GF-D8 (cell line): ENCODE measurements at places on chromosomes 6 and 20.

GRCh38 chr6:56852260-56853010 lies 102.5 kb upstream of the BEND6 start:
- DNase-seq, result no peak

GRCh38 chr6:3793545-3793944 lies 42.0 kb upstream of the PXDC1 start:
- DNase-seq, result no peak

GRCh38 chr6:125839471-125839870 lies 48.7 kb downstream of the NCOA7 start:
- DNase-seq, result no peak

DNA sequence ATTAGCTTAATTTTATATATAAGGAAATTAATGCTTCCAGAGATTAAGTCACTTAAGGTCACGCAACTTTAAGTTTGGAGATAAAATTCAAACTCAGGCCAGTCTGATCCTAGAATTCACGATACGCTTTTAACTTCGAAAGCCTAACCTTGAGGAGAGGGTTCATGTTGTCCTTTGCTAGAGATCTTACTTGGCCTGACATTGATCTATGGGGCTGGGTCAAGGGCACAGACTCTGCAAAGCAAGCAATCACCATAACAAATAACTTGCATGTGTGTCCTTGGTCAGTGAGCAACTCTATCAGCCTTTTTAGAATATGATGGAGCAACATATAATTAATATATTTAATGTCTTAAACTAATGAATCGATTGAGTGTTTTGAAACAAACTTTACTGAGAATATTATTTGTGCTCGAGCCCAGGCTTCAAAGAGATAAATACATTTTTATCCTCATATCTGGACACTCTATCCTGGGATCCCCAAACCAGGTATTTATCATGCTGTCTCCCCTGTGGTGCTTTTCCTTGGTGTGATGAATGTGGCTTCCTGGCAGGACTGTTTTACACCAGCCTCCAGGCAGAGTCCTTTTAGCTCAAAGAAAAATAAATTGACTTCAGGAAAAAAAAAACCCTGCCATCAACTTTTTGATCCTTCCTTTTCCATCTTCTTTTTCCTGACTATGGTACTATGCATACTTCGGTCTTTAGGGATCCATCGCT lies 29.1 kb downstream of the RPS12 start:
- no peak for DNase-seq

DNA sequence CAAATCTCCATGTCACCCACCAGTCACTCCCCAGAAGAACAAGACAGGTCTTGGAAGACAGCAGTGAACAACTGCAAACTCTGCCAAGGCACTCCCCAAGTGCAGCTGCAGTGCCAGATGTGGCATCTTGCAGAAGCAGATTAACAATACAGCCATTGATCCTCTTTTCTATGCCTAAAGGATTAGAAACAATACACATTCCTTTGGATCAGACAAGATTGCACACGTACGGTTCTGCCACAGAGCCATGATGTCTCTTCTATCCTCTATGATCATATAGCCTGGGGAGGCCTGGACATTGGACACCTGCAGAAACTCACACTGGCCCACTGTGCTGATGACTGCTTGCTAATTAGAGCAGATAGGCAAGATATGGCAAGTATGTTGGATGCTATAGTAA lies 155.9 kb downstream of the MYLK4 start:
- no peak for DNase-seq

GRCh38 chr6:3410385-3411360 lies 46.2 kb downstream of the SLC22A23 start:
- DNase-seq, result peak; percentile 4

GRCh38 chr6:8888468-8888867 lies 453.1 kb upstream of the SLC35B3 start:
- DNase-seq, result no peak

- no peak for DNase-seq
Measured at GRCh38 chr6:25685251-25685650, 33.2 kb downstream of the SCGN start.

- no peak for DNase-seq
Measured at GRCh38 chr6:82017288-82017687, 230.3 kb downstream of the IBTK start.

DNA sequence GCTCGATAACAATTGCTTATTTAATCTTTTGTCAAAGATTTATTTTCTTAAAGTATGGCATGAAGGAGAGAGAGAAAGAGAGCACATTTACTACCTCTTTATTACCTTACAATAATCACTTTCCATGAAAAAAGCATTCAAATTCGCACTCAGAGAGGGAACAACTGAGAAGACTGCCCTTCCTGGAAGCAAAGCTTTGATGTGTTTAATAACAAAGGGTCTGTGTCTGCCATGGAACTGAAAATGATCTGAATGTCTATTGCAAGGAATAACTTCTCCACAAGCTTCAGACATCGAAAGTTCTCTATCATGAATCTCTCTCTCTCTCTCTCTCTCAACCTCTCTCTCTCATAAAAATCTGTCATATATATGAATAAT lies 308.9 kb downstream of the HDGFL1 start:
- DNase-seq, result no peak

DNA sequence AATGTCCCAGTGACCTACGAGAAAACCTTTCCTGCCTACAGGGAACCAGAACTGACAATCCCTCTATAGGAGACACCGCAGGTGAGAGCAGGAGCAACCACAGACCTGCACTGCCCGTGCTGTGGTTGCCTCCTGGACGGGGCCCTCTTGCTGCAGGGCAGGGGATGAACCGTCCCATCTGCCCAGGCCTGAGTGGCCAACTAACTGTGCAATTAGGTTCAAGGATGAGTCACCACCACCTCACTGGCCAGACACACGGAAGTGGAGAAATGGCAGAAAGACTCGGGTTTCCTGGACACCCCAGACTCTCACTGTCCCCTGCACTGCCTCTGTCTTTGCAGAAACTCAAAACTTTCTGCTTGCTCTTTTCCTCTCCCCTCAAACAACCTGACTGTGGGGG lies 13.8 kb upstream of the HLA-G start:
- no peak for DNase-seq

GRCh38 chr6:12528581-12529363 lies 187.8 kb upstream of the PHACTR1 start:
- no peak for DNase-seq

DNA sequence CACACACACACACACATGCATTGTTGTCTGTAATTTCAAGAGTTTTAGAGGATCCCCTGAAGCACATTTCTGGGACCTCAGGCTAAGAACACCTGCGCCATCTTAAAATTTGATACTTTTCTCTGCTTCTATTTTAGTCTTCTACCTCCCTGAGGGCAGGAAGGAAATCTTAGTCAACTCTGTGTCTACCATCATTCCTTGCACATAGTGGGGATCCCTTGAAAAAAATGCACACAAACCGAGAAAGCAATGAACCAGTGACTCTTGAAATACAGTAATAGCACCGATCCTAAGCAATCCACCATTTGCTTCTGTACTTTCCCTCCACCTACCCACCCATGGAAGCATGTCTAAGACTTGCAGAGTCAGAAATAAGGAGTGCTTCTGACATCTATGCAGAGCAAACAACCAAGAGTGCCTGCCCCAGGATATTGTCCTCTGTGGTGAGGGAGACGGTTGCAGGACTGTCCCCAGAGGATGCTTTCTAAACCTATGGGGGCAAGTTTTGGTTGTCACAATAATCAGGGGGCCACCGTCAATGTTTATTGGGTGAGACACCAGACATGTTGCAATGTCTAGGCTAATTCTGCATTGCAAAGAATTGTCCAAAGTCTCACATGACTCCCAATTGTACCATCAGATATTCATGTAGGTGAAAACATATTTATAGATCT lies 208.0 kb upstream of the TAB2 start:
- no peak for DNase-seq

GRCh38 chr20:33647603-33648395 lies 14.3 kb upstream of the C20orf144 start:
- no peak for DNase-seq

- no peak for DNase-seq
Measured at GRCh38 chr20:39885975-39886649, 802.9 kb downstream of the MAFB start.

GRCh38 chr20:30910937-30911725 lies 346.3 kb upstream of the DEFB115 start:
- no peak for DNase-seq

DNA sequence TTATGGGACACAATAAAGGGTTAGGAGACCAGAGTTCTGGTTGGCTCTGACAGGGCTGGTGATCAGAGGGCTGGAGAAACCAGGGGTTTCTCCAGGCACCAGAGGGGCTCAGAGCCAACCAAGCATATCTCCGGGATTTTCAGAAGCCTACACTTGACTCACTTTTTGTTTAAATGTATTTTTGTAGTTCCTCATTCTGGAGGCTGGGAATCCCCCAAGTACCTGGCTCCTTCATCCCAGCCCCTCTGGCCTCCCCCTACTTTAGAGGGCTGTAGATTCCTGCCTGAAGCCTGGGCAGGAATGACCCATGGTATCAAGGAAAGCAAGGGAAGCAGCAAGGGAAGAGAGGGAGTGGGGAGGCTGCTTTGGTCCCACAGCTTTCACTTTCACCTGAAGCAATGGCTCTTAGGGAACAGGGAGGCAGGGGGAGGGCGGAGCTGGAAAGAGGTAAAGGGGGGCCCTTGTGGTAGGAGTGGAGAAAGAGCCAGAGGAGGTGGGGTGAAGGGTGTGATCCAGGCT lies 973 bp downstream of the CD40 start:
- no peak for DNase-seq

DNA sequence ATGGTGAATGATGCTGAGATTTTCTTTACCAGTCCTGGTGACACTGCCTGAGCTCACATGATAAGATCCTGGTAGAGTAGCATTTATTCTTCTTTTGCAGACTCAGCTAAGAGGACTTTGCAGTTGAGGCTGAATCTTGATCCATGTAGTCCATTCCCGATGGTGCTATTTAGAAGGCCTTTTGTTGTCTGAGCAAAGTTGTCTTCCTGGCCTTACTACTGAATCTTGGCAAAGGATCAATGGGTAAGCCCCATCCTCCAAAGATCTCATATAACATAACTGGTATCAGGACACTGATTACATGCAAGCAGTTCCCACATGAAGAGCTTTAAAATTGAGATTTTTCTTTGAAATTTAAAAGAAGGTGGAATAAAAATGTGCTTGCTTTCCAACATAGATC lies 291.6 kb downstream of the SOX4 start:
- no peak for DNase-seq

GRCh38 chr6:158972241-158973233 lies 27.5 kb downstream of the RSPH3 start:
- DNase-seq, result no peak

DNA sequence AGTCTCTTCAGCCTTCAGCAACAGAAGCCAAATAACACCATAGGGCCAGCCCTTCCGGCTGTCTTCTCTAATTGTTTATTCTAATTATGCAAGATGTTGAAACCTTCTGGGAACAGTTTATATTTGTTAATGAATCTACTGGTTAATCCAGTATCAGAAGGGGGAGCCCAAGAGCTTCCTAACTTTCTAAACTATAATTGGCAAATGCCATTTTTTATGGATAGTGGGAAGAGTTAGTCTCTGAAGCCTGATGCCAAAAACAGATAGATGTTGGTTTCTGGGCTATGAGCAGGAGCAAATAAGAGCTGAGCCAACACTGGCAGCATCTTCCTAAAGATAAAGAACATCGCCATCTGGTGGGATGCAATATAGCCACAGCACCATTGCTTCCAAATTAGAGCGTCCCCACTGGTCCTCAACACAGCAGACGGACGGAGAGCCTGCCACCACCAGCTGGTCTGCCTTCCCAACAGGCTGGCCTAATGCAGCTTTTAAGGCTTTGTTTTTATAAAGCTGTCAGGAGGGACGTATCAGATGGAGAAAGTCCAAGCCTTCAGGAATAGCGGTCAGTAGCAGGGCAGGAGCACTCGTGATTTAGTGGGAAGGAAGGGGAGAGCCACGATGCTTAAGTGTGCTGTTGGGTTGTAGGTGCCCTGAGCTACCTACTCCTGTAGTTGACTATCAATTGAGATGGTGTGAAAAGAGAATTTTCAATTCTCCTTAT lies 118.8 kb downstream of the RALGAPA2 start:
- DNase-seq, result no peak

GRCh38 chr6:56022678-56023077 lies 147.3 kb upstream of the BMP5 start:
- no peak for DNase-seq

DNA sequence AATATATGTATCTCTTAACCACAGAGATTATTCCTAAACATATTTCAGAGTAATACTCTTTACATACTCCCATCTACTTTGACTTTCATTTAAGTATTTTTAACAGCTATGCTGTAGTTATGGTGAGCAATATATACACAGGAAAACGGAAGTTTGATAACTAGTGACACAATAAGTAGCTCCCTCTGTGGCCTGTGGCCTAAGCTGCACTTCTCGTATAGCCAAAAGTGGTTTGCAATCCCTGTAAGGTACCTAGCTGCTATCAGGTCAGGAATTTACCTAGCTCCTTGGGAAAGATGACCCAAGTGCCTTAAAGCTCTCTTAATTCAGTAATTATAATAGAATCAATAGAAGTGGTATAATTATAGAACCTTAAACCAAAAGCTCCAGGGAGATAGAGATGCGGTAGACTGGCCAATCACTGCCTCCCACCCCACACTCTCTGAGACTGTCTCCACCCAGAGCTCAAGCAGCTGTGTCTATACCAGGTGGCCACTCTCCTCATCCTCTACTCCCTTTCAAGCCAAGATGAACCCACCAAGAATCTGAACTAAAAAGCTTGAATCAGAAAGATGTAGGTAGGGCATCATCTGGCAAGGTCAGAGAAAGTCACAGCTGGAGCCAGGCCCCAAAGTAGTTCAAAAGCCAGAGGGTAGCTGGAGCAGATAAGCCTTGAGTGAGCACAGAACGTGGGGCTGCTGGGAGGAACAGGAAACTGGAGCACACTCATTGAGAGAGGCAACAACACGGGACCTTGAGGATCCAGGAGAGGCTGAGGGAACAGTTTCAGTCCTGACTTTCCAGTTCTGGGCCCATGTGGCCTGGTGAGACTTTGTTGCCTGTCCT lies 84.9 kb upstream of the ASF1A start:
- DNase-seq, result peak; percentile 69

- DNase-seq, result no peak
Measured at GRCh38 chr6:83117802-83118201, 50.3 kb downstream of the DOP1A start.

DNA sequence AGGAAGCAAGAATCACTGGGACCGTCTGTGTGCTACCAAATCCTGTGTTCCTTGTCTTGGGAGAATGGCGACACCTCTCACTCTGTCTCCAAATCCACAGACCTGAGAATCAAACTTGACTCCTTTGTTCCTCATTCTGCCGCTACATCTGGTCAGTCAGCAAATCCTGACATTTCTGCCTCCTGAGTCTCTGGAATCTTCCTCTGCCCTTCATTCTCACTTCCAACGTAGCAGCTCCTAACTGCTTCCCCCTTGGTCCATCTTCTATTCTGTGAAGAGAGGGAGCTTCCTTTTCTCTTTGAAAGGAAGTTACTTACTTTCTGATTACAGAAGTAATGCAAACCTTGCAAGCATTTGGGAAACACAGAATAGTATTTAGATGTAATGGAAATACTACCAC lies 37.7 kb downstream of the SYTL3 start:
- no peak for DNase-seq

- no peak for DNase-seq
Measured at GRCh38 chr6:73353636-73354593, at the start of gene DPPA5. Gene DPPA5 (minus strand): TSS chr6:73354276. CDS start chr6:73354225, 51 bp downstream.
